Hematopoietic multipotent progenitor cell treated with erythropoietin and hydrocortisone succinate and interleukin-3 and kit ligand, for 6 days (in vitro differentiated cells): ENCODE measurements at places on chromosomes 7 and 10.

GRCh38 chr7:30278849-30279652 is 5.3 kb upstream of the ZNRF2 start:
- no peak for DNase-seq

- DNase-seq = peak; percentile 28
These were observed 1.2 kb upstream of the ZNF655 start for GRCh38 chr7:99557196-99557607.

DNA sequence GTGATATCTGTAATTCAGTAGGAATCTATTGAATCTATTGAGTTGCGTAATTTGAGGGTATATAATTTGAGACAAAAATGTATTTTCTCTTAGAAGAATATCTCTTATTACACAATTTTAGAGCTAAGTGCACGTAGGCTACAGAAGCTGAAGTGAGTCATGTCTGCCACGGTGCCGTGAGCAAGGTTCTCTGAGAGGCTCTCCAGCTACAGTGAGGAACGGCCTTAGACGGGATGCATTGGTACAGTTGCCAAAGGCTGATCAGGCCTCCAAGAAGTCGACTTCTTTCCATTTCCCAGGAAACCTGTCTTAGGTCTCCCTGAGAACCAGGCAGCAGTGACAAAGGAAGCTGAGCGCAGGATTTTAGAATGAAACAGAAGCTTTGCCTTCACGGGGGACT is 28.6 kb downstream of the TCERG1L start:
- DNase-seq = no peak

DNA sequence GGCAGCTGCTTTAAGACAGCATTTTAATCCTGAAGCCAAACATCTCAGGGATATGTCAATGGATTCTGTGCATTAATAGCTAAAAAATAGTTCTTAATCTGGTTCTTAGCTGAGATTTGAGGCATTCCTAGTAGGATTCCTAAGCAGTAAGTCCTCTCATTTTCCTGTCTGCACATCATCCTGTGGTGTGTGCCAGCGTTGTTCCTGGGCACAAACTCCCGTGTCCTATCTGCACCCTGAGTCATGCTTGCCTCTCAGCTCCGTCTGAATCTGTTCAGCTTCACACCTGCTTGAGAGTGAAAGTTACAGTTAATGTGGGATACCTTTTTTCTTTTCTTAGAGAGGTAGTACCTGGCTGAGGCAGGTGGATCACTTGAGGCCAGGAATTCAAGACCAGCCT is 19.5 kb downstream of the BAG3 start:
- no peak for DNase-seq

DNA sequence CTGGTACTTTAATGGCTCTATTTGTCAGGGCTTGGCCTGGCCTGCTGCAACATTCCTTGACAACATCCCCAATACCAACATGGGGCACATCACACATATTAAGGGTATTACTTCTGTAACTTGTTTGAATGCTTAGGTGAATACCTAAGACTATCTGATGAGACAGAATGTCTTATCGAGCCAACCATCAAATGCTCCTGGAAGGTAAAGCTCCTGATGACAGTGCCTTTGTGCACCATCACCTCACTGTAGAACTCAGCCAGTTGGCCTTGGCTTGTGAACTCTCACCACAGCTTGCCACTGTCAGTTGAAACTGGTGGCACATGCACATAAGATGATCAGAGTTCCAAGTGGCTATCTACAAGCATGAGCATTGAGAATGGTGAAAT is 3.7 kb upstream of the MYO1G start:
- no peak for DNase-seq

DNA sequence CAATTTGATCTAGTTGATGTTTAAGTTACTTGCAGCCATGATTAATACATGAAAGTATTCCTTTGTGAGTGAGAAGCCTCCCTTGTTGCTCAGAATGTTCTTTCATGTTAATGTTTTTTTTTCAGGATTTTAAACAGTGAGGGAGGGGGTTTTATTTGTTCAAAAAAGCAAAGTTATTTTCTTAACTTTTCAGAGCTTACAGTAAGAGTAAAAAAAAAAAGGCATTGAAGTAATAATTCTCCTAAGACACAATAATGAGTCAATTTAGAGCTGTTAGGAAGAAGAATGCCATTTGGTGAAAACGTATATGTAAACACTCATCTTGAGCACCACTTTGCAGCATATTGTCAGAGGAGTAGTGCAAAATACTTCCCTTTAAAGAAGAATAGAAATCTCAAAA is 105.8 kb downstream of the SEMA3A start:
- DNase-seq = no peak

DNA sequence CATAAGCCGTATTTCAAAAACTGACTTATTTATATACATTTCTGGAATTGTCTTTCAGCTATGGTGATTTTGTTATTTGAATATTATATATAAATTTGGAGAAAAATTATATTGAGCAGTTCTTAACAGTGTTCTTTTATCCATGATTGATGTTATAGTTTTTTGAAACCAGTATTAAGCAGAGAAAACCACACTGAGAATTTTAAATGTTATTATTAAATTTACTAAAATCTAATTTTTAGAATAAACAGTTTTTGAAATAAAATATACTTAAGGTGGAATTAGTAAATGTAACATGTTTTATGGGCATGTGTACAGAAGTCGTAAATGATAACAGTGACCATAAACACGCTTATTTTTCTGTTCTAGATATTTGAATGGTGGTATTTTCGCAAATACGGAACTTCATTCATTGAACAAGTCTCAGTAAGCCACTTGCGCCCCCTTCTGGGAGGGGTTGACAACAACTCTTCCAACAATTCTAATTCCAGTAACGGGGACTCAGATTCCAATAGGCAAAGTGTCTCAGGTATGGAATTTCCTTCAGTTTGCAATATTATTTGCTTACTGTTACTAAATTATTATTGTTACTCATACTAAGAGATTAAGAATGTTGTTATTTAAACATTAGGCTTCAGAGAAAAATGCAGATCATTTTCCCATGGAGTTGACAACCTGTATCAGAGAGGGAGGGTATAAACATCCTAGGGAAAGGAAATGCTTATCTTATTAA is 166.1 kb downstream of the ST7 start:
- DNase-seq = peak; percentile 93

DNA sequence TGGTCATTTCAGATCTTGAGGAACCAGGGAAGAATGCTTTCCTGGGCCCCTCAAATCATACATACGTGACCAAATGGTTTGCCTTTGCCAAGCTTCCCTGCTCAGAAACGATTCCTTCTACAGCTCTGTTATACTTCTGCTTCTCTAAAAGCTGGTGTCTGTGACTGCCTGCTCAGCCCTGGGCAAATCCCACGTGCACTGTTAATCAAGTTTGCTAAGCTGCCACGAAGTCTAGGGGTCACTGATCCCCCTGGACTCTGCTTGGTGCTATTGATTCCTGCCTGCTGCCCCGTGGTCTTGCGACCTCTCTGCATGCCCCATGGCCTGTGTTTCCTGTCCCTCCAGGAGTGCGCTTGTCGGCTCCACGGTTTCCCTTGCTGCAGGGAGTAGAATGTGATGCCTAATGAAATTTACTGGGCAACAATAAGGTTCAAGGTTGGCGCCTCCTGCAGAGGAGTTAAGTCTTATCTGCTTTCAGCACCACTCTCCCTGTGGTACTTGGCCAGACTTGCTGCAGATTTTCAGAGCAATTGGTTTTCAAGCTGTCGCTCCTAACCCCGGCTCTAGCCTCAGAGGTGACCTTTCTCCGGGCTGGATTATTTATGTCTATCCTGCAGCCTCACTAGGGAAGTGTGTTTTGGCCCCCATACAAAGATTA is 201.6 kb upstream of the FZD8 start:
- no peak for DNase-seq

- DNase-seq = no peak
These were observed 63.9 kb upstream of the PRKCQ start for GRCh38 chr10:6643962-6644361.

- no peak for DNase-seq
These were observed 39.8 kb downstream of the RGS10 start for GRCh38 chr10:119502618-119503155.

DNA sequence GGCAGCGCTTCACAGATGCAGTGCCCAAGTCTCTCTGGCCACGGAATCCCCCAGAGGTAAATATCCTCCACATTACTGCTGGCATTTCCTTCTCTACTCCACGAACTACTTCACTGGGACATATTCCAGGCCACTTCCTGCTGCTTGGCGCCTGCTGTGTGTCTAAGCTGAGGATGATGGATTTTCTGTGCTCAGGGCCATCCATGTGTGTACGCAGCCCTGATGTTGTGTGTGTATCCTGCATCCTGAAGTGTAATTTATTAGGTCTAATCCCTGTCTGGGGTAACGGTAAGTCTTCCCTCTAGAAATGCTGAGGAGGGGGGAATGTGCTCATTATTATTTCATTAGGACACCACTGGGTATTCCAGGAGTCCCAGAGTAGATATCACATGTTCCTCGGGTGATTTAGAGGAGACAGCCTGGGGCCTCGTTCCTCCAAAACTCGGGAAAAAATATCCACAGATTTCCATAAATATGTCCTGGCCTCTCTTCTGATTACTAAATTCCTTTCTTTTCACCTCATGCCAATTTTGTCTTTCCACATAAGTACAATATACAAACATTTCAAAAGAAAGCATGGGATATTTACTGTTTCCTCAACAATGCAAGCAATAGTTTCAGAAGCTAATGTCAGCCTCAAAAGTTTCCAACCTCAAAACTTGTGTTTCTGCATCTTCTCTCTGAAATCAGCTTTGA is 25.5 kb upstream of the HABP2 start:
- no peak for DNase-seq

GRCh38 chr10:117096599-117097201 is 41.4 kb downstream of the VAX1 start:
- no peak for DNase-seq

DNA sequence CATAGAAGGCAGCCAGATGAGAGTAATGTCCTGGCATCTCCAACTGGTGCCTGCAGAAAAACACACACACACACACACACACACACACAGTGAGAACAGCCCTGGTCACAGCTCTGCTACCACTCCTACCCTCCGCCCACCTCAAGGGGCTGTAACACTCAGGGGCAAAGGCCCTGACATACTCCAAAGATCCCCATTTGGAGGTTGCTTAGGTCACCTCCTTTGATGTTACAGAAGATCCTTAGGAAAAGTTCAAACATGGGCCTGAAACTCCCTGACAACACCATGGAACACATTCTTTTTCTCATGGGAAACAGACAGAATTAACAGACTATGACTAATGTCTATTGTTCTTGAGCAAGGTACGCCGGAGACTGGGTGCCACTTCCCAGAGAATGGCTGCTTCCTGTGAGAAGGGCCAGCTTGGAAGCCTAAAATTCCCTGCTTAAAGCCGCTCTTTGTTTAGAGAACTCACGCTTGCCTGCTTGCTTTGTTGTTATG is 27.7 kb downstream of the DENND11 start:
- DNase-seq = no peak

GRCh38 chr10:79022565-79023230 is 46.1 kb upstream of the ZMIZ1 start:
- DNase-seq = peak; percentile 52

- DNase-seq = no peak
These were observed 97.4 kb downstream of the KLF6 start for GRCh38 chr10:3687510-3688081.

- DNase-seq = no peak
These were observed 206.7 kb downstream of the KIAA1217 start for GRCh38 chr10:24415455-24416125.

- DNase-seq = peak; percentile 58
These were observed 12.4 kb downstream of the PAPOLB start for GRCh38 chr7:4849390-4849789.

DNA sequence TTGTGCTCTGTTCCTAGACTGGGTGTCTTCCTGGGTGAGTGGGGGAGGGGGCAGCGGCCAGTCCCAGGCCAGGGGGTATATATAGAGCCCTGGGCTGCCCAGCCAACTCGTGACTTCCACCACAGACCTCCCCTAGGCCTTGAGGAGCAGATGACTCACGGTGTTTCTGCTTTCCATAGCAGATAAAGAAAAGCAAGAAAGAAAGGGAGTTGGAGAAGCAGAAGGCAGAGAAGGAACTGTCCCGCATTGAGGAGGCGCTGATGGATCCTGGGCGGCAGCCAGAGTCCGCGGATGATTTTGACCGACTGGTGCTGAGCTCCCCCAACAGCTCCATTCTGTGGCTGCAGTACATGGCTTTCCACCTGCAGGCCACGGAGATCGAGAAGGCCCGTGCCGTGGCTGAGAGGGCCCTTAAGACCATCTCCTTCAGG is 10.1 kb downstream of the CALHM2 start:
- DNase-seq = no peak
